CD4-positive, alpha-beta T cell treated with Interleukin-12 subunit alpha and Interleukin-12 subunit beta, for 1 hour (primary cell): ENCODE measurements at places on chromosomes 4 and X.

- DNase-seq = no peak
These were observed 217.5 kb downstream of the DHRSX start for GRCh38 chrX:2283111-2283859.

DNA sequence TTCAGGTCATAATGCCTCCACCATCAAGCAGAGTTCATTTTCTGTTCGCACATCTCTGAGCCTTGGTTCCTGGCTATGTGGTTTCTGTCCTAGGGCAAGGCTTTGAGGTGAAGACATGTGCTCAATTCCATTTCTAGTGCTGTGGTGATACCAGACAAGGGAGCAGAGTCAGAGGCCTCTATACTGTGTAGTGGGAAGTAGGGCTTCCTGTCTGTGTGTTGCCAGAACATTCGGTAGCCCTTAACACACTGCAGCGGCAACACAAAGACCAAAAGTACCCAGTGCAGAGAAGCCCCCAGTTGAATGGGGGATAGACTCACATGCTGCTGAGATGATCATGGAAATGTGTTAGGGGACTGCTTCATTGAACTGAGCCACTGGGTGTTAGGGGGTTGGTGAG, 56.4 kb downstream of the STARD8 start:
- no peak for DNase-seq

DNA sequence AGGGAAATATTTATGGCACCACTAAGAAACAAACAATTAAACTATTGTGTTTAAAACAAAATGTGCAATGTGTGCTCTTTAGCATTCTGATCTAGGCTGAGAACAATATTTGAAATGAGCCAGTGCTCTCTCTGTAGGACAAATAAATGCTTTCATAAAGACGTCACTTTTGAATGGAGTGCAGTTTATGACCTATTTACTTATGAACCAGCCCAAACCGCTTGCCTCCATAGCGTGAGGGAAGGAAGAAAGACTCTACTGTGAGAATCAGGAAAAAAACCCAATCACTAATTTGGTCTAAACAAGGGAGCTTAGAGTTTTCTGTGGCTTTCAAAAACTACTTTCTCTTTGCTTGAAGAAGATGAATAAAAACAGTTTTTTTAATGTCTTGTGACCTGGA, 39.4 kb downstream of the SAT1 start:
- no peak for DNase-seq

- no peak for DNase-seq
These were observed 233.9 kb upstream of the MAB21L2 start for GRCh38 chr4:150348079-150348478.

GRCh38 chr4:79623021-79623870, 215.2 kb upstream of the GK2 start:
- no peak for DNase-seq

- peak; percentile 6 for DNase-seq
These were observed 116.3 kb upstream of the NALF2 start for GRCh38 chrX:69387567-69388487.

GRCh38 chr4:8736090-8736825, 135.4 kb downstream of the HMX1 start:
- no peak for DNase-seq

DNA sequence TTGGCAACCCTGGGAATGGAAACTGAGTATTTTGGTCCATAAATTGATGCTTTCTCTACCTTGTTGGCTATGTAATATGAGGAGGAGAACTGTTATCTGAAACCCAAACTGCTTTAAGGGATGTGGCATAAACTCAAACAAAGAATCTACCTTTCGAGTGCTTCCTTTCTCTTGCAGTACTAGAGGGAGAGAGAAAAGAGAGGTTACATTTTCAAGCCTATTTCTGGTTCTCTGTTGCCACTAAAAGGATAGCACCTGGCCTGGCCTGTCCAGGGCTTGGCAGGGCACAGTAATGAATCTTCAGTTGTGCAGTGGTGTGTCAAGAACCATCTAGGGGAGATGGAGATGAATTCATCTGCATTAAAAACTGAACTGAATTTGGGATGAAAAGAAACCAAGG, 308.6 kb downstream of the PTTG2 start:
- no peak for DNase-seq

DNA sequence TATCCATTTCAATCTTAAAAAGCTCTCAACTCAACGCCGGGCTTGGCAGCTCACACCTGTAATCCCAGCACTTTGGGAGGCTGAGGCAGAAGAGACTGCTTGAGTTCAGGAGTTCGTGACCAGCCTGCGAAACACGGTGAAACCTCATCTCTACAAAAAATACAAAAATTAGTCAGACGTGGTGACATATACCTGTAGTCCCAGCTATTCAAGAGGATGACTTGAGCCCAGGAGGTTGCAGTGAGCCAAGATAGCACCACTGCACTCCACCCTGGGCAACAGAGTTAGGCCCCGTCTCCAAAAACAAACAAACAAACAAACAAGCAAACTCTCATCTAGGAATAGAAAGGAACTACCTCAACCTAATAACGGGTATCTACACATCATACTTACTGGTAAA, 50.8 kb downstream of the PTPN13 start:
- no peak for DNase-seq
